Fibroblast of the aortic adventitia (primary cell): ENCODE measurements at places on chromosomes 13 and 19.

- no peak for DNase-seq
Observed at GRCh38 chr13:26198116-26198515, 24.0 kb downstream of the RNF6 start.

DNA sequence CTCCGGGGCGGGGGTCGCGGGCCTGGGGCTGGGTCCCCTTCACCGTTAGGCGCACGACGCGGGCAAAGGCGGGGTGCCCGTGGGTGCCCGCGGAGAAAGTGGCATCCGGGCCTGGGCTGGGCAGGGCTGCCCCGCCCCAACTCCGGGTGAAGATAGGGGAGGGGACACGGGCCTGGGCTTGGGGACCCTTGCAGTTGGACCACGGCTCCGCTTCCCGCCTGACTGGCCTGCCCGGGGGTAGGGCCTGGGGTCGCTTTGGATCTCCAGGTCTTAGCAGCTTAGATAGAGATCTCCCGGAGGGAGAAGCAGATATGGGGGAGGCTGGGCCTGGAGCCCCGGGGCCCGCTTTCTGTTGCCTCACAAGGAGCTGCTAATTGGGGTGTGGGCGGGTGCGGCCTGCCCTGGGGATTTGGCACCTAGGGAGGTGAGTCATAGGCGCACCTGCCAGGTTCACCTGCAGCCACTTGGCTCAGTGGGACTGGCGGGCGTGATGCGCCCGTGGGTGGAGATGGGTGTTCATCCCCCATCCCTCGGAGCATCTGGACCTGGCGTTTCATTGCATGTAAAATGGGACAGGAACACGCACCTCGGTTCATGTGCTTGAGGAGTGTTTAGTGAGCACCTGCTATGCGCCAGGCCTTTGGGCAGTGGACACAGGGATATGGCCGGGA lies 585 bp downstream of the MAP1S start:
- DNase-seq = no peak

DNA sequence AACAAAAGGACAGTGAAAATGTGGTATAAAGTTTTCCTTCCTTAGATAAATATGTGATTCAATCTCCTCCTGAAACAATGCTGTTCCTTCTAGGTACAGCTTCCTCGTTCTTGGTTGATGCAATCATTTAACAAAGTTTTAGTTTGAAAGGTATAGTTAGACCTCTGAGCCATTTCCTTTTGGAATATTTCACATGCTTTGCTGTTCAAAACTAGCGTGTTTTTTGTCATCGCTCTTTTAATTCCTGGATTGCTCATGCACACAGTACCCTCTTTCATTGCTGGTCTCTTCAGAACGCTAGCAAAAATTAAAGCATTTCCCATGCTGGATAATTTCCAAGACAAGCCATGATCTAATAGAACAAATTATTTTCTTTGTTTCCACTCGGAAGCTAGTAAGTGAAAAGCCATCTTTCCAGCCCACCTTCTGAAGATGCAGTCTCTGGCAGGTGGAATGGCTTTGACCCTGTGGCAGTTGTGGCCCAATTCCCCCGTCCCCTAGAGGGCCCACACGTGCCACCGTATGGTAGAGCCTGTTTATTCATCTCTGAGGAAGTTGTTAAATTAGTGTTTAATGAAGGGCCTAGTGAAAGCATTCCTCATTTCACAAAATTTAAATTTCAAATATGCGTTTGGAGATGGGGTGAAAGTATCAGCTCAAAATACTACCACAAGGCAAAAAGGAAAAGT lies 1040.6 kb upstream of the SLC10A2 start:
- no peak for DNase-seq

DNA sequence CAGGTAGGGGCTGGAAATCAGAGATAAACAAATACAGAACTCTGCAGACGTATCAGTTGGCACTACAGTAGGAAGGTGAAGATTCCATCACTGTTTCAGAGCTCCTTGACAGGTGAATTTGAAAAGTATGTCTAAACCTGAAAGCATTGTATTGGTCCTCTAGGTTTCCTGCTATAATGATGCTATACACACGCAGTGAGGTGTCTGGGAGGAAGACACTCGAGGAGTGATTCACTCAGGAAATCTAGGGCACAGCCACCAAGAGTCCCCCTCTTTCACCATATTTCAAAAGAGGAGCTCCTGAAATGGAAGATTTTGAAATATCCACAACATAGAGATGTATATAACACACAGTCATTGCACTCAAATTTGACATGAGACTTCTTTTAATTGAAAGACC lies 331.0 kb upstream of the DACH1 start:
- no peak for DNase-seq

- peak; percentile 61 for DNase-seq
Observed at GRCh38 chr19:14536926-14537692, 7.7 kb downstream of the TECR start.

- DNase-seq = peak; percentile 37
Observed at GRCh38 chr19:56109226-56109625, 11.9 kb downstream of the ZNF787 start.

DNA sequence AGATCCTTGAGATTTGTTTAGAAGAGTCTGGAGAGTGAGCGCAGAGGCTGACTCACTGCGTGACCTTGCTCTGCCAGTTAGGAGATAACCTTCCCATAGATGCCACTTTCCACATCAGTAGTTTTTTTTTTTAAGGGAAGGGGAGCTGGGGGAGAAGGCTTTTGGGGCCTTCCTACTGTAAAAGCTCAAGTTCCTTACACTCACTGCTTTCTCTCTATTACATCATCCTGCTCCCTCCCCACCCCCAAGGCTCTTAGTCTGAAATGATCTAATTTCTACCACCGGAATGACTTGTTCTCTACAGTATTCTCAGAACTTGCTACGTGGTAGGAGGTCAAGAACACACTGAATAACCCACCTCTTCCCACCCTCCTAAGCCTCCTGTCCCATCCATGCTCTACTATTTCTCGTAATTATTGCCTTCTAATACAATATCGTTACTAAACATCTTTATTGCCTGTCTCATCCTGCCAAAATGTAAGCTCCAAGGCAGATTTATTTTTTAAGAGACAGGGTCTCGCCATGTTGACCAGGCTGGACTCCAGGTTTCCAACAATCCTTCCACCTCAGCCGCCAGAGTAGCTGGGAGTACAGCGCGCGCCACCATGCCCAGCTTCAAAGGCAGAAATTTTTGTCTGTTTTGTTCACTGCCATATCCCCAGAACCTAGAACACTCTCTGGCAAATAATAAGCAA lies 1.2 kb downstream of the LONP1 start:
- DNase-seq = peak; percentile 95

DNA sequence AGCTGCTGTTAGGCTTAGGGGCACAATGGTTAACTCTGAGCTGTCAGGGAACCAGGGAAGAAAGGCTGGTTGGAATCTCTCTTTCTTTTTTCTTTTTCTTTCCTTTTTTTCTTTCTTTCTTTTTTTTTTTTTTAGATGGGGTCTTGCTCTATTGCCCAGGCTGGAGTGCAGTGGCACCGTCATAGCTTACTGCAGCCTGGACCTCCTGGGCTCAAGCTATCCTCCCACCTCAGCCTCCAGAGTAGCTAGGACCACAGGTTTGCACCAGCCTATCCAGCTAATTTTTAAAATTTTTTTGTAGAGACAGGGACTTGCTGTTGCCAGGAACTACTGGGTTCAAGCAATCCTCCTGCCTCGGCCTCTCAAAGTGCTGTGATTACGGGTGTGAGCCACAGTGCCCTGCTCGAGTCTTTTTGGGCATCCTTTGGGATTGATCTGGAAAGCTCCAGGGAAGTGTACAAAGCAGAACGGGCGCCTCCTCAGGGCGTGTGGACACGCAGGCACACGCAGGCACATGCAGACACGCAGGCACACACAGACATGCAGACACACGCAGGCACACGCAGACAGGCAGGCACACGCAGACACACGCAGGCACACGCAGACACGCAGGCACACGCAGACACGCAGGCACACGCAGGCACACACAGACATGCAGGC lies 99.2 kb downstream of the GADD45B start:
- DNase-seq = no peak

DNA sequence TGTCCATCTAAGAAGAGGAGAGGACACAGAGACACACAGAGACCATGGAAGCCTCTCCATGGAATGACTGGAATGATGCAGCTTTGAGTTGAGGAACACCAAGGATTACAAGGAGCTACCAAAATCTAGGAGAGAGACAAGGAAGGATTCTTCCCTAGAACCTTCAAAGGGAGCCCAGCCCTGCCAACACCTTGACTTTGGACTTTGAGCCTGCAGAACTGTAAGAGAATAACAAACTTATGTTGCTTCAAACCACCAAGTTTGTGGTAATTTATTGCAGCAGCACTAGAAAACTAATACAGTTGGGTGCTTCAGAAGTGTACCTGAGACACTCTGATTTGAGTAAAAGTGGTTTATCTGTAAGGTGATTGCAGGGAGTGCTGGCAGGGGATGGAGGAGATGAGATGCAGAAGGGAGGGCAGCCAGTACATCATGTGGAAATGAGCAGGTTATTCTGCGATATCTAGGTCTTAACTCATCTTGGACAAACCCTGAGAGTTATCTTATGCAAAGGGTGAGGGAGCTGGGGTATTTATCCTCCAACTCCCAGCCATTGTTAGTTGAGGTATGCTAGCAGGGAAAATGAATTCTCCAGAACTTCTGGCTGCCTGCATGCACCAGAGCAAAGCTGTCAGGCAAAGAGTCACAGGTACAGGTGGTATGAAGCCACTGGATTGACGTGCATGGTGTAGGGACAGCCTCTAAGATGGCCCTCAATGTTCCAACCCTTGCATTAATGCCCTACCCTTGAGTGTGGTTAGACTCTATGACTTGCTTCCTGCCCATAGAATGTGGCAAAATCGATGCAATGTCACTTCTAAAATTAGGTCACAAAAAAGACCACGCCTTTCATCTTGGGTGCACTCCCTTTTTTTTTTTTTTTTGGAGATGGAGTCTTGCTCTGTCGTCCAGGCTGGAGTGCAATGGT lies 31.3 kb upstream of the ADGRL1 start:
- DNase-seq = no peak

GRCh38 chr13:59468396-59468795 lies 695.3 kb downstream of the DIAPH3 start:
- no peak for DNase-seq

DNA sequence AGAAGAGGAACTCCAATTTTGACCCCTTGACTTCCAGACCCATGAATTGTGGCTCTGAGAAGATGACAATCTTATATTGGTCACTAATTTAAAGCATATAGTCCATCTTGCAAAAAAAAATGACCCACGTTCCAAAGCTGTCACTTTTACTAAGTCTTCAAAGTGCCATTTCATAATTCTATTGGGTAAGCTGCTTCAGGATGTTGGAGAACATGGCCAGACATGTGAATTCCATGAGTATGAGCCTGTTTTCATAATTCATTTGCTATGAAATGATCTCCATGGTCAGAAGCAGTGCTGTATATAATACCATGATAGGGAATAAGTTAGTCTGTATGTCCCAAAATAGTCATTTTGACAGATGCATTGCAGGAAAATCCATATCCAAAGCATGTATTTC lies 1787.3 kb downstream of the SLITRK5 start:
- no peak for DNase-seq

DNA sequence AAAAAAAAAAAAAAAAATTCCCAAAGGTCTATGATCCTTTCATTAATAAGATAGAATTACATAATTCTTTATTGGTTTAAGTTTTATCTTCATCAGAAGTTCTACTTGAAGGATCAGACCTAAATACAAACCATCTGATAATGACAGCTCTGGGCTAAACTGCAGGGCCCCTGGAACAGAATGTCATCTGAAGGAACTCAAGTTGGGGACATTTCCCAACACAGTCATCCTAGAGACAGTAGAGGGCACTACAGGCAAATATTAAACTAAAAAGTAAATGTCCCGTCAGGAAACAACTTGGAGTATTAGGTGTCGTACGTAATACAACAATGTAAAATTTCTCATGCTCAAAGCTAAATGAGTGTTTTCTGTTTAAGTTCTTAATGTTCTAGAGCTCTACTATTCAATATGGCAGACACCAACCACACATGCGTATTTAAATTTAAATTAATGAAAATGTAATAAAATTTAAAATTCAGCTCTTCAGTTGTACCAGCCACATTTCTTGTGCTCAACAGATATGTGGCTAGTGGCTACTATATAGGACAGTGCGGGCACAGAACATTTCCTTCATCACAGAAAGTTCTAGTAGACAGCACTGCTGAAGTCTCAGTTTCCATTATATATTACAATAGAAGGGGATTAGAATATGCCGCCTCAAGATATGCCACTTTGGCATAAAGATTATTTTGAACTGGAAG lies 21.8 kb upstream of the NAXD start:
- DNase-seq = peak; percentile 67

GRCh38 chr19:30425885-30426838 lies 54.0 kb downstream of the ZNF536 start:
- DNase-seq = no peak

- DNase-seq = peak; percentile 91
Observed at GRCh38 chr13:40152145-40152544, 496.7 kb downstream of the COG6 start.

DNA sequence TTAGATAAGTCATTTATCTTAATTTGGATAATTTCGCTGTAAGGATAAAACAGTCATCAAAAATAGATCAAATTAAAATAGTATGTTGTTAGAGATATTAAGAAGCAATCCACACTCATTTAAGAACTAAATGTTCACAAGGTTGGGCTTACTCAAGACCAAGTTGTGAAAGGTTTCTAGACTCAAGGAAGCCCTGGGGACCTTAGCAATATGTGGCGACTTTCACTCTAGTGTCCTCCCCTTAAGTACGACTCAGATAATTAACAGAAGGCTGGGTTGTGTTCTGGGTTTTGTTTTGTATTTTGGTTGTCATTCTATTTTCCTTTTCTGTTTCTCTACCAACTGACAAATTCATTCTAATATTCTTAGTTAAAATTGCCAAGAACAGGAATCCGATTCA lies 1008.0 kb downstream of the PCDH9 start:
- DNase-seq = no peak

DNA sequence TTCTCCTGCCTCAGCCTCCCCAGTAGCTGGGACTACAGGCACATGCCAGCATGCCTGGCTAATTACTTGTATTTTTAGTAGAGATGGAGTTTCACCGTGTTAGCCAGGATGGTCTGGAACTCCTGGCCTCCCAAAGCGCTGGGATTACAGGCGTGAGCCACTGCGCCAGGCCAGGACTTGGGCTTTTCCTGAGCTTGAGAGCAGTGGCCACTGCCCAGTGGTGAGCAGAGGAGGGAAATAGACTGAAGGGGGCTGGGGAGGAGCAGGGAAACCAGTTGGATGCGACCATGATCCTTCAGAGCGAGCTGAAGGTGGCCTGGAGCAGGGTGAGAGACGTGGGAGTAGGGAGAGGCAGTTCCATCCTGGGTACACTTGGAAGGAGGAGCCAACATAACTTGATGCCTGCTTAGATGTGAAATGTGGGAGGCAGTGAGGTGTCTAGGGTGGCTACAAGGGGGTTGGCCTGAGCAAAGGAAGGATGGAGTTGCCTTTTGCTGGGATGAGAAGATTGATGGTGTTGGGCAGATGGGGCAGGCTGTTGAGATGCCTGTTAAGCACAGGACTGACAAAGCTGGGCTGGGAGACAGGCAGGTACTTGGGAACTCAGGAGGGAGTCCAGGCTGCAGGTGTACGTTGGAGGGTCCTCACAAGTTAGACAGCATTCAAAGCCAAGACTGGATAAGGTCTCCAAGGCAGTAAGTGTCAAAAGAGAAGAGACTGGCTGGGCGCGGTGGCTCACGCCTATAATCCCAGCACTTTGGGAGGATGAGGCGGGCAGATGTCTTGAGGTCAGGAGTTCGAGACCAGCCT lies 31.8 kb downstream of the KCTD15 start:
- no peak for DNase-seq
